ENCODE measurements at places on chromosomes 1 and 21.

DNA sequence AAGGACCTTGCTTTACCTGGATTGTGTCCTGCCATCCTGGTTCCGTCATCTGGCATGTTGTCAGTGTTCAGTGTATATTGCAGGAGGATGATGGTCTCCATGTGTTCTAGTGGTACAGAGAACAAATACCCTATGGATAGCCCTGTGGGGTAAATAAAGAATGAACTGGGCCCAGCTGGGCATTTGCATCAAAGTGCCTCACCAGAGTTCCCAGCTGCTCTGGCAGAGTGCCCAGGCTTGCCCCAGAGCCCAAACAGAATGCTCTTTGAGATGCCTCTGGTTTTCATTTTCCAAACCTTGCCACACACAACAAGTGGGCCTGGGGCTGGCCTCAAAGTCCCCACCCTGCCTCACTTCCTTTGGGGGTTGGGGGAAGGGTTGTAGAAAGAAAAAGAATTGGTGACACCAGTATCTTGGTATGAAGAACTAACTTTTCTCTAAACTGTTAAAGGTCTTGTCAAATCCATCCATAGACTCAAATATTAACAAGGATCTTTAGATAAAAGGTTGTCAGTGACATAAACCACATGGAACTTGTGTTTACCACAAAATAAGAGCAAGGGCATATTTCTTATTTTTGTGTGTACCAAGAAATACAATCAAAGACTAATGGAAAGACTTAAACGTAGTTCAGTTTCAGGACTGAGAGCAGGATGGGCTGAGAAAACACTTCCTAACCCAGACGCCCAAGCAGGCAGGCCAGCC is 82.2 kb downstream of the LMO4 start:
- no peak for DNase-seq

GRCh38 chr1:198641501-198641900 is 2.7 kb downstream of the PTPRC start:
- no peak for DNase-seq

DNA sequence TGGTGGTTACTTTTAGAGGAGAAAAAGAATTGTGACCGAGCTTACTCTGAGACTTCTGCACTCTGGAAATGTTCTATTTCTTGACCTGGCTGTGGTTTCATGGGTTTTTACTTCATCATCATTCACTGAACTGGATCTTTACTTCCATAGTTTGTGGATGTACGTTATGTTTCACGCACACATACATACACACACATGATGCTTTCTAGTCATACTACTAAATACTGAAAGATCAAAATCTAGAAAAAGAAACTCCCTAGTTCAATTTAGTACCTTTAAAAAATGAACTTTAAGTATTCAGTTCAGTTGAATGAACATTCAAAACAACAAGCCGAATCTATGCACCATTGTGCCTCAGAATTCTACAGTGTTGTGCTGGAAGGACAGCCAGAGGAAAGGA is 65.0 kb downstream of the TEX35 start:
- DNase-seq: no peak

DNA sequence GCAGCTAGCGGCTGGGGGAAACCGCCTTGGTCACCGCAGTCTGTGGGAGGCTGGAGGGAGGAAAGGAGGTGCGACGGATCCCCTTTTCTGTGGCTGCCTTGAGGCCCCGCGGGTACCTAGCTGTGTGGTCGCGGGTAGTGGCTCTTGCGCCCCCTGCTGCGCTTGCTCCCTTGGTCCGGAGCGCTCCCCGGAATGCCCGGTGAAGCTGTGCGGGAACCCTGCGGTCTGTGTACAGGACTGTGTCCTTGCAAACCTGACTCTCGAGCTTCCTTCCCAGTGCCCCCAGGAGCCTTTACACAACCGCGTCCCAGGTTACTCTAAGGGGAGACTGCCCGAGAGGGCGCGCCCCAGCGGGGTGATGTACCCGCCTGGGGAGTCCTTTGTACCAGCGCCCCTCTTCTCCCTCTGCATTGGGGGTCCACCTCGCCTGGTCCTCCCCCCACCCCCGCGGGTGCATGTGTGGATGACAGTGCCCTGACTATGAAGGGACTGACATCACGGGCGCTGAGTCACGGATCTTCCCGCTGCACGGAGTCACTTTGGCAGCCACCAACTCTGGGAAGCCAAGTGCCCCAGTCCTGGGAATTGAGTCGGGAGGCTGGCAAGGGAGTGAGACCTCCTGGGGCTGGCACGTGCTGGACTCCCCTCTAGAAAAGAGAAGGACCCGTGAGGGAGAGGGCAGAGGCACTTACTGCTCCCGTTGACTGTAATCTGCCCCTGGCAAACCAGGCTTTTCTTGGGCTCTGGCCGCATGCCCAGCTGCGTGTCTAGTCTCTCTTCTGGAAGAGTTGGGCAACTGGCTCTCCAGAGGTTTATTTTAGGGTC is 816 bp downstream of the IL6R start:
- DNase-seq: peak; percentile 92

- DNase-seq: peak; percentile 74
These were observed 105.3 kb upstream of the SERBP1 start for GRCh38 chr1:67535474-67535873.

DNA sequence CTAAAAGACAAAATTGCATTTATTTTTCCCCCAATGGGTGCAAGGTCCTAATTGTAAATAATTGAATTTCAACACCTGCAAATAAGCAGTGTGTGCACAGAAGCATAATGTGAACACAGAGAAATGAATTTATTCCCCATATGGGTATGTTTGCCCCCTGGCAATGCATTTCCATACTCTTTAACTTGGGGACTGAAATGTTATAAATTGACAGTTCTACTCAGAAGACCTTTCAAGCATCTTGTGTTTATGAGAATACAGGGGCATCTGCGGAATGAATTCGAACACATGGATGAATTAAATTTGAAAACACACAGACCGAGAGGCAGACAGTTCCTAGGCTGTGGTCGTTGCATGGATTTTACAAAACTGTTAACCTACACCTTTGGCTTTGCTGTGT is 3.5 kb downstream of the PBX1 start:
- no peak for DNase-seq

GRCh38 chr1:230253150-230253549 is 173.0 kb downstream of the PGBD5 start:
- no peak for DNase-seq

DNA sequence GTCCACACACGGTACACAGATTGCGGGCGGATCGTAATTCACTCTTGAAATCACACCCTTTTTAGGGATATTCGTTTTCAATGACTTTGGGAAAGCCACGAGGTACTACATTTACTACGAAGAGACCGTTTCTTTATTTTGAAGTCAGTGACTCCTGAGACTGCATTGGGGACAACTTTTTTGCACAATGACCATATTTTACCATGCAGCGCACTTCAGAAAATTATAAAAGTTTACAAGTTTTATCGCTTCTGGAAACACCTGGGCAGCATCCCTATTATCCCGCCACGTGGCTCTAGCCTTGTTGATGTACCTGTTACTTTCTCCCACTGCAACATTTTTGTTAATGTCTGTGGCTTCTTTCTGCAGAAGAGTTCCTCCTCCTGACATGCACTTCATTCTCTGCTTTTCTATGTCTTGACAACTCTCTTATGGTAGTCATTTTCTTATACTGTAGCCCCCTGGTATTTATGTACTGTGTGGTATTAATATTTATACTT is 1.3 kb upstream of the AKT3 start:
- DNase-seq: no peak

GRCh38 chr1:206895837-206896242 is 1.4 kb upstream of the IL24 start:
- no peak for DNase-seq
